Left lung (tissue), 14 donors: ENCODE measurements at places on chromosomes 7 and 10. TPM values are rescaled to one million over a fixed set of nuclear protein-coding genes. Genes with fewer than 3 reads are reported as not detected.

Gene WAC
- 142 TPM for polyA plus RNA-seq

Gene RADIL
- 8.0 TPM for polyA plus RNA-seq

Gene GRID2IP
- 1.2 TPM for polyA plus RNA-seq

Gene HOXA5
- polyA plus RNA-seq: 91.6 TPM

Gene IFIT1
- polyA plus RNA-seq: 17.3 TPM

Gene YAE1
- polyA plus RNA-seq: 52.1 TPM
